ENCODE measurements at places on chromosomes 5 and 9.
A peak's percentile ranks its signal among the peaks of the same experiment; 100 is the strongest.

DNA sequence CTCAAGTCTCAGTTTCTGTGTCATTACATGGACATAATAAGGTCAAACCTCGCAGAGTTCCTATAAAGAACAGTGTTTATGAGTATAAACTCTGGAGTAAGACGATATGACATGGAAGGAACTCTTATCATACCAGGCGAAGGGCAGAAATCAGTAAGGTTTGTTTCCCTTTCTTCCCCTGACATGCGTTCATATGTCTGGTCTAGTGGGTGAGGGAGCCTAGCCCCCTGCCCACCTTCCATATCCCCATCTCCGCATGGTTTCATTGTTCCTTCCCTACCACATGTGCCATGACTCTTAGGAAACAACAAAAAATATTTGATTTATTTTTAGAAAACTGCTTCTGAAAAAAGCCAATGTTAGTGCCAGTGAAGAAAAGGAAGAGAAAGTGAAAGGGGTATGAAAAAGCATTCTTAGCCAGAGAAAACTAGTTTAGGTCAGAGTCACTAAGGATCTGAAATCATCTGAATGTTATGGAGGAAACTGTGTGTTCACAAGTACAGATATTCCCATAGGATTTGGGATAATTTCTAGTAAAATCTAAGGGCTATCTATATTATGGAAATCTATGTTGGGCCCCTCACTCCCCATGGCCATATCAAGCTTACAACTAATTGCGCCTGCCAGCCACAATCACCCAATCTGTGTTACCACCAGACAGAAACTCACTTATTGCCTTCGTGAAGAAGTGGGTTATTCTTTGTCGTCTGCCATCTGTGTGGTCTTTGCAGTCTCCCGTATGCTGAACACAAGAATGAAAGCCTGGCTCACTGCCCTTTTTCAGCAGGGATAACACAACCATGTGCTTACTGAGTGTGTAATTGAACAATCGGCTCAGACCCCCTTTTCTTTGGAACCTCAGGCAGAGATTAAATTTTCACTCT, 19.9 kb upstream of the HMHB1 start:
- no peak for DNase-seq

GRCh38 chr5:77379558-77380061, 112.5 kb downstream of the WDR41 start:
- DNase-seq = no peak

GRCh38 chr9:89606624-89607311, 2.0 kb downstream of the GADD45G start:
- peak; percentile 46 for DNase-seq

DNA sequence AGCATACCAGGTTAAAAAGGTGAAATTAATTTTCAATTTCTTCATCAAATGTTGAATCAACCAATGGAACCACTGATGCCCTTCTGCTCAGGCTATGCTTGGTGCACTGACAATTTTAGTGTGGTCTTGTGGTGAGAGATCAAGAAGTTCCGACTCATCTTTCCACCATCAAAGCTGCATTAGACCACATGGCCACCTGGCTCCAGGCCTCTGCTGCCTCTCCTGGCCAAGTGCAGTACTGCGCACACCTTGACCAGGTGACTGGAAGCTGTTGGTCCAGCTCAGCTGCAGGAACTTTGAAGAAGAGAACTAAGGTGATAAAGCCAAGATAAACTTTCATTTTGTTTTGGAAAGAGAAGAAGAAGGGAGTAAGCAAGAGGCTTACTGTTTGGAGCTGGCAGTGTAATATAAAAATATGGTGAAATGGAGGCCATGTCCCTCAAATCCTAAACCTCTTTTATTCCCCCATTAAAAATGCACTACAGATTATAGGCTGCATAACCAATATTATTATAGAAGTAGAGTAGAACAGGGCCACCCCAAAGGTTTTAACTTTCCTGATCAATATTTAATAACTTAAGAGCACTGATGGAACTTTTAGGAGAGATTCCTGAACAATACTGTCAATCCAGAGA, 315.5 kb upstream of the C9orf72 start:
- DNase-seq = peak; percentile 53

GRCh38 chr9:121340676-121341392, 29.2 kb downstream of the STOM start:
- no peak for DNase-seq

GRCh38 chr5:137015540-137016116, 483.5 kb downstream of the SPOCK1 start:
- DNase-seq = no peak

GRCh38 chr5:156621719-156622118, 228.4 kb upstream of the PPP1R2B start:
- DNase-seq = no peak

DNA sequence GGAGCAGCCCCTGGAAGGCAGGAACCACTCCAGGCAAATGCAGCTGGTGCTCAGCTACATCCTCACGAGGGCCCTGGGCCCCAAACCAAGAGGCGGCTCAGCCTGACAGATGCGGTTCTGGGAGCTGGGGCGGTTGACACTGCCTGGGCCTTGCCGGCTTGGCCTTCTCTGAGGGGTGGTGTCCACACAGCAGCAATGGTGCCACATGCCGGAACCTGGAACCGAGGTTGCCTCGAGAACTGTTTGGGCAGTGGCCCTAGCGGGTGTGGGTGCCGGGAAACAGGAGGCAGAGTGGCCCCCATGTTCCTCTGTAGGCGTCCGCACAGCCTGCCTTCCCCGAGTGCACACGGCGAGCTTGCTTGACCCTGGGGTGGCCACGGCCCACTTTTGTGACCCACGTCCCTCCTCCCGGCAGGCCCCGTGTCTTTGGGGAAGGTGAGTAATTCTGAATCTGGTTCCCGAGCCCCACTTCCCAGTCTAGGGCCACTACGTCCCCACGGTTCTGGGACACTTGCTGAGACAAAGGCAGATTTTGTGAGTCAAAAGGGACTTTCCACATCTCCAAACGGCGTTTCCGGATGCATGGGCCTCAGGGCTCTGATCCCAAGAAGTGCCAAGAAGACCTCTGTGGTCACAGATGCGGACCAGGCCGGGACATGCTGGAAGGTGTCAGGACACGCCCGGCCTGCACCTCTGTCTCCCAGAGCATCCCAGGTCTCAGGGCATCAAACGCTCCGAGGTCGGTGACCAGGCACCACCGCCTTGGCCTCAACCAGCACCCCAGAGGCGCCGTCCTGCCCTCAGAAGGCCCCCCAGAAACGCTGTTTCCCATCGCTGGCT, 27.7 kb upstream of the SLC12A7 start:
- no peak for DNase-seq

DNA sequence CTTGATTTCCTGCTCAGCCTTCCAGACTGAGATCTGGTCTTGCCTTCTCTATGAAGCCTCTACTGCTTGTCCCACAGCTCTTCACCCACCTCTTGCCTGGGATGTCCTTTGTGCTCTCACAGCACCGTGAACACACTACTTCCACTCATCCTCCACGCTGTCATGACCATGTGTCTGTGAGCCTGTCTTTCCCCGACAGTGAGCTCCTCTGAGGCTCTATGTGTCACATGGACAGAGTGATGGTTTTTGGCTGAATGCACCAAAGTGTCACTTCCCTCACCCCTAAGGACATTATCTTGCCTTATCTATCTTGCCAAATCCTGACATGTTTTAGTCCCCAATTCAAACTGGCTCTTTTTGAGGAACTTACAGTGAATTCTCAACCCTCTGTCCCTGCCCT, 11.3 kb downstream of the PHYKPL start:
- DNase-seq = no peak

- DNase-seq = no peak
These were observed 7.8 kb upstream of the ANP32B start for GRCh38 chr9:97975376-97975775.

DNA sequence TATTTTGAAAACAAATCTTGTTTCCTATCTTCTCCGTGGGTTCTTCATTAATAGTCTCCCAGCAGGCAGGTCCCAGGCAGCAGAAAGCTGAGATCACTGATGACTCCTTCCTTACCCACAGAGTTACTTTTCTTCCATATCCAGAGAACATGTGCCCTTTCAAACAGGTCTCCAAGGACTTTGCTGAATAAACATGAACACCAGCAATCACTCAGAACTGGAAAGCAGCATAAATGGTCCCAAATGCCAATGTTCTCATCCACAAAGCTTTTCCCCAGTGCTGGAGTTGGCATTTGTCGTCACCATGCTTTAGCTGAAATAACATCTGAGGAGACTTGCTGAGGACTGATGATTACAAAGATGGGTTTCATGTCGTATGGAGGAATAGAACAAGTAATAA, 134.0 kb downstream of the YIPF5 start:
- no peak for DNase-seq

GRCh38 chr9:136570916-136571315, 25.1 kb upstream of the NOTCH1 start:
- peak; percentile 34 for DNase-seq

- DNase-seq = no peak
These were observed 371.7 kb downstream of the ICE1 start for GRCh38 chr5:5794118-5794560.

- no peak for DNase-seq
These were observed 4.5 kb downstream of the NUDT2 start for GRCh38 chr9:34333836-34334235.

- no peak for DNase-seq
These were observed 561.1 kb downstream of the EBF1 start for GRCh38 chr5:158538506-158539074.

- DNase-seq = no peak
These were observed 50.2 kb upstream of the SLC30A5 start for GRCh38 chr5:69043655-69043996.

DNA sequence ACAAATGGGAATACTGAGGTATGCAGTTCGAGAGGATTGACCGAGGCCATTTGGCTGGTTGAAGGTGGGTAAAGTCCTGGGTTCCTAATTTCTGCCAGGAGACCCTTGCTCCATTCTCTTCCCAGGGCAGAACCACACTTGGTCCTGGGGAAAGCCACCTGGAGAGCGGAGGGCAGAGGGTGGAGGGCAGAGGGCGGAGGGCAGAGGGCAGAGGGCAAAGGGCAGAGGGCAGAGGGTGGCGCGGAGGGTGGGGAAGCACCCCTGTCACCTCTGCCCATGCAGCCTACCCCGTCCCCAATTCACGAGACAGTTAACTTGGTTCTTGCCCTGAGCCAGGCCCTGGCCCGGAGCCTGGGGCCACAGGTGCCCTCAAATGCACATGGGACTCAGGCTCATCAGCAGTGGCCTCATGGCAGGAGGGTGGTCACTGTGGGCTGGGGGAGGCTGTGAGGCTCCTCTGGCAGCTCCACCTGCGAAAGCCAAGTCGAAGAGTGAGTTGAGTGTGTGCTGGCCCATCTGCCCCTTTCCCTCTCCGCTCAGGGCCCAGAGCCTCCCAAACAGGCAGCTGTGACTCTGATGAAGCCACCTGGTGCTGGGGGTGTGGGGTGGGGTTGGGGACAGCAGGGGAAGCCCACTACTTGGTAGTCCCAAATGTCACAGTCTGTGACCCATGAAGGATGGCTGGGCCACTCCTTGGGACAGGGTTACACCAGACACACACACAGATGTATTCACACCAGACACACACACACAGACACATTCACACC, 28.0 kb upstream of the FCN1 start:
- DNase-seq = no peak

DNA sequence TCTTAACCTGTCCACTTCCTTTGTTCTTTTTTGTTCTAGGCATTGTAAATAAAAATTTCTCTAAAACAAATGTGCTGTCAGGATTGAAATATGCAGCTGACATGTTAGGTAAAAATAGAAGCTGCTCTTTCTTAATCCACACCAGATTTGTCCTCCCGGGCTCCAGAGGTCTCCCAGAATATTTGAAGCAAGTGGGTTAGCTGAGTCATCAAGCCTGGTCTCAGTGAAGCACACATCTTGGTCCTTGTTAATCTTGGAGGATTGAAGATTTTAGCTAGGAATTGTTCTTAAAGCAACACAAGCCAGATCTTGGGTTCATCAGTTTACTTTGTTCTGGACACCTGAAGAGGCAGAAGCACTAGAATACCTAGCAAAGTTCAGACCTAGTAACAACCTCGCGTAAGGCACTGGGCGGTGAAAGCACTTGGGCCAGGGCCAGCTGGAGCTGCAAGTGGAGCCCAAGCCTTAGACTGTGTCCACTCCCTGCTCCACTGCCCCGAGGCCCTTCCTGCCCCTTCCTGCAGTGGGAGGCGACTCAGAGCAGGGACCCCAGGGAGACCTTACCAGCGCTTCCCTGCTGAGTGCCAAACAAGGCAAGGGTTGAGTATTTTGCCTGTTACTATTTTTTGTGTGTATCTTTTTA, 36.5 kb downstream of the HABP4 start:
- no peak for DNase-seq

- no peak for DNase-seq
These were observed 2.9 kb downstream of the ANKDD1B start for GRCh38 chr5:75614176-75614575.

GRCh38 chr5:72451741-72452505, 55.3 kb downstream of the ZNF366 start:
- DNase-seq = no peak

GRCh38 chr5:73954381-73954780, 328.4 kb downstream of the ARHGEF28 start:
- DNase-seq = no peak

- no peak for DNase-seq
These were observed 916.6 kb downstream of the DNAH5 start for GRCh38 chr5:13027874-13028273.

DNA sequence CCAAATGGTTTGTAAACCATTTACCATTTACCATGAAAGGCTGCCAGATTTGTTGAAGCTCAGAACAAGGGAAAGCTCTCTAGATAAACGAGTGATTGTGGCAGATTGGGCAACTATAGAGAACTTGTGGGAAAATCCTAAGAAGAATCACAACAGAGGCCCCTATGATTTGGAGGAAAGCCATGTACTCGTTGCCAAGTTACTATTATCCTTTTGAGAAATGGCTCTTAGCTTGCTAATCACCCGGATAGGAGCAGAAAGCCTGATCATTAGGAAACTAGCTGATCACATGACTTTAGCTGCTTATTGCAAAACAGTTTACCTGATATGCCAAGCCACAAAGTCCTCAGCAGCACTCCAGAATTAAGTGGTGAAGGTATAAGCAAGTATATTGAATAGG, 23.5 kb upstream of the ATG10 start:
- DNase-seq = no peak

DNA sequence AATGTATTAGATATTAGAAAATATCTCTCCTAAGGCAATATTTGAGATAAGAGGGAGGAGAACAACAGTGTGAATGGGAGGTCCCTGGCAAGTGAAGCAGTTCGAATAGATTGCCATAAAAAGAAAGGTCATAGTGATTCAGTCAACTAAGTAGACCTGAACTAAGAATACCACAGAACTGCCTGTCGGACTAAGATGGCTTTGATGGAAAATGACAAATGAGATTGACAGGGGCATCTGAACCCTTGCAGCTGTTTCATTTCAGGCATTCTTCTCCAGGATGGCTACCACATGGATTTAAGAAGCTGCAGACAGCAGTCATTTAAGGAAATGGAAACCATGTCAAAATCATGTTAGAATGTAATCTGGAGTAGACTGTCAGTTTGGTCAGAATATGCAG, 308.4 kb upstream of the MEF2C start:
- DNase-seq = no peak

DNA sequence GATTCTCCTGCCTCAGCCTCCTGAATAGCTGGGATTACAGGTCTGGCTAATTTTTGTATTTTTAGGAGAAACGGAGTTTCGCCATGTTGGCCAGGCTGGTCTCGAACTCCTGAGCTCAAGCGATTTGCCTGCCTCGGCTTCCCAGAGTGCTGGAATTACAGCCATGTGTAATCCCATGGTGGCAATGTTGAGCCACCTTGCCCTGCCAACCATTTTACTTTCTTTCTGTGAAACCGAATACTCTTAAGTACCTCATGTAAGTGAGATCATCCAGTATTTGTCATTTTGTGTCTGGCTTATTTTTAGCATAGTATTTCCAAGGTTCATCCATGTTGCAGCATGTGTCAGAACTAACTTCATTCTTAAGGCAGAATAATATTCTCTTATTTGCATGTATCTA, 8.2 kb downstream of the PRRC2B start:
- no peak for DNase-seq

GRCh38 chr9:90640361-90640760, 2.3 kb downstream of the DIRAS2 start:
- no peak for DNase-seq
